ENCODE measurements at places on chromosomes 11 and 22.

DNA sequence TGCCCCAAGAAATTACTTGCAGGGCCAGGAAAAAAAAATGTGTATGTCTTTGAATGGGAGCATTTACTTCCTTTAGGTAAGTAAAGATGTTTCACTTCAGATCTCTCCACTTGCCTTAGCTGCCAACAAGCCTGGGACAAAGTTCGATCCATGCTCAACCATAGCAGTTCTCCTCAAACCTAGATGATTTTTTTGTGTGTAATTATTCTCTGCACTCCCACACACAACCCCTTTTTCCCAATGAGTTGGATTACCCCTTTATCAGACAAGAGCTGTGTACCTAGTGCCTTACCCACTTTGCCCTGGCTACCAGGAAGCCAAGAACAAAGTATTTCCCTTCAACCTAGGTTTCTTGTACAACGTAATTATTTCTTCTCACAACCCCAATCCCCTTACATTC lies 35.6 kb downstream of the TPBGL start:
- DNase-seq = no peak

DNA sequence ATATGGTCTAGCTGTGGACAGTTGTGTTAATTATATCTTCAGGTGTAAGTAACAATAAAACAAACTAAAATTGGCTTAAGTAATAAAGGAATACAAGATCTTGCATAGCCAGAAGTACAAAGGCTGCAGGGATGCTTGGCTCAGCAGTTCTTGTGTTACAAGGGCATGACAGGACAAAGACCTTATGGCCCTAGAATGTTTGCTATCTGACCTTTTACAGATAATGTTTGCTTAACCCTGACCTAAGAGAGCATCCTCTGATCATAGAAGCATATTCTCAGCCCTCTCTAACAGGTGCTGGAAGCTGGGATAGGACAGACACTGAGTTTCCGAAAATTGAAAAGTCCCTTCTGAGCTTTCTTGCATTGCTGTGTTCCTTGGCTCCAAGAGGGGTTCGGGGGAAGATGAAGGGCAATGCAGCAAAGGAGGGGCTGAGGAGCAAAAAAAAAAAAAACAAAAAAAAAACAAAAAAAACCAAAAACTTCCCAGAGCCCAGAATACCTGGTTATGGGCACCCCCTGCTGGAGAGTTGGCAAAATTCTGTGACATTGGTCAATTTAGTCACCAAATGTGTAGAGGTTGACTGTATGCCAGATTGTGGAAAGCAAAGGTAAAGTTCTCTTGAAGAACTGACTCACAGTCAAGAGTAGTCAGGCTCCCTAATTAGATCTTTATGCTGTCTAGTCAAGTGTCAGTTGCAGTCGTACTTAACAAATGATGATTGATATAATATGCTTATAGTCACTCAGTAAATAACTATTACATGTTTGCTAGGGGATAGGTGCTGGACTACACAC lies 10.4 kb upstream of the HIKESHI start:
- no peak for DNase-seq

- no peak for DNase-seq
These were observed 1477.9 kb downstream of the TBC1D22A start for GRCh38 chr22:48240148-48240934.

GRCh38 chr11:75543806-75544205 lies 18.1 kb upstream of the GDPD5 start:
- no peak for DNase-seq

GRCh38 chr22:43387815-43388214 lies 24.0 kb upstream of the MPPED1 start:
- no peak for DNase-seq

DNA sequence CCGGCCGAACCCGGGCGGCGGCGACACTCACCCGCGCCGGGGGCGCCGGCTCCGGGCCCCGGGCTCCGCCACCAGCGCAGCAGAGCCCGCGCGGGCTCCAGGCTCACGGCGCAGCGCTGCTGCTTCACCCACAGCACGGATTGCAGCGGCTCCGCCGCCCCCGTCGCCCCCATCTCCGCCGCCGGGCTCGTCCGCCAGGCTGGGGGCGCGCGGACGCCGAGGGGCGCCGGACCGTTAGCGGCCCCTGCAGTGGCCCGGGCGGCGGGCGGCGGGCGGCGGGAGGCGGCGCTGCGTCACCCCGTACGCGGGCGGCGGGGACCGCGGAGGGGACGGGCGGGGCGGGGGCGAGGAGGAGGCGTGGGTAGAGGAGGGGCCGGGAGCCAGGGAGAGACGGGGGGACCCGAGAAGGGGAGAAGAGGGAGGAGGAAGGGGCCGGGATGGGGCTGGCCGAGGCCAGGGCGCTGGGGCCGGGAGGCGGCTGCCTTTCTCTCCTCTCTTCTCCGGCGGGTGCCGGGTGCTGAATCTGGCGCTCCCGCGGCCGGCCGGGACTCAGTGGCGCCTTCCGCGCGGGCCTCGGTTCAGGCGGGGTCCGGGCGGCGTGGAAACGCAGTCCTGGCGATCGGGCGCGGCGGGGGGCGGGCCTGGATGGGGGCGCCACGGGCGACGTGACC lies at the start of gene CERK:
TSS of gene CERK (minus strand) at position 277 of the 671 bp plus-strand sequence. CDS start at position 173, 104 bp downstream.
- peak; percentile 62 for DNase-seq

DNA sequence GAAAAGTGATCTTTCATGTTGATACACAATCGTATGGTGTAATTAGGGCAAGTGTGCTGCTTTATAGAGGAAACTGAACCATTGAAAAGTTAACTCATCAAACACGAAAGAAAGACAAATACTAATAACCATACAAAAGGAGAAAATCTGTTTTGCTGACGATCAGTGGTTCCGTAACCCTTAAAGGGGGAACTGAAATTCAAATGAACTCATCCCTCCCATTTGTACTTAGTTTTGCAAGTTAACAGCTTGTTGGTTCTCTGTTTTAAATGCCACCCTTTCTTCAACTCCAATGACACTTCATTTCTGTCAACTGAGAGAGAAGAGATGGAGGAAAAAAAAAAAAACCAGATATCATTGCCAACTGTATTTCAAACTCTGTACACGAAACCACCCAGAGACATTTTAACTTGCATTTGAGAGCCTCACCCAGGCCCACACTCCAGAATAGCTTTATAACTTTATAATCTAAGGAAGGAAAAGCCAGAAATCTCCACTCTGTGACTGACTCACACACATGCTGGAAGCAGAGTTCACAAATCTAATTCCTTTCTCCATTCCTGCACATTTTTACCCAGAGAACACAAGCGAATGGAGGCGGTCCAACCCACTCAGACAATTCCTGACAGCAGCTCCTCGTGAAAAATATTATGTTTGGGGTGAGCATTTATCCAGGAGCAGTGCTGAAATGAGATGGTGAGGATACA lies 17.4 kb upstream of the CSNK2A3 start:
- no peak for DNase-seq

DNA sequence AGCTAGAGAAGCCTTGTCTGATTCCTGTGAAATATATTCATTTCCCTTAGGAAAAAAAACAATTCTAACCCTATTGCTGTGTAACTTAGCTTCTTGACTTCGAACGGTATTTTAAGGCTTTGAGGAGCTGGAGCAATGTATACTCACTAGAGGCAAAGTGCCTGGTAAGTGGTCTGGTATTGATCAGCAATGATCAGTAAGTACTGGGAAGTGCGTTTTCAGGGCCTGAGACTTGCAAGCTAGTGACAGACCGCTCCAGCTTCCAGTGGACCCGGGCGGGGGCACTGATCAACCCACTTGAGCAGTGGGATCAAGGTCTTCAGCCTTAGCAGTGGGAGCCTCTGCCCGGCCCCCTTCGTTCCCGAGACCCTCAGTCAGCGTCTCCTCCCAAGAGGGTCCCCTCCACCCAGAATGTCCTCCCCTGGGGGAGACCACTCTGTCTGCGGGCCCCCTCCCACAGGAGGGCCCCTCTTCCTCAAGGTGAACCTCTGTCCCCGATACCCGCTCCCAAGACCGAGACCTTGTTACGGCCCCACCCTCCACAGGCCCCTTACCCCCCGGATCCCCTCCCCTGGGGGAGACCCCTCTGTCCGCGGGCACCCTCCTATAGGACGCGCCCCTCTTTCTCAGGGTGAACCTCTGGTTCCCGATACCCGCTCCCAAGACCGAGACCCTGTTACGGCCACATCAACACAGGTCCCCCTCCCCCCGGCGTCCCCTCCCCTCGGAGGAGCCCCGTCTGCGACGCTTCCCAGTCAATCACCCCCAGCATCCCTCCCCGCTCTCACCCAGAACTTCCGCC lies 452 bp upstream of the ATXN10 start:
- no peak for DNase-seq

DNA sequence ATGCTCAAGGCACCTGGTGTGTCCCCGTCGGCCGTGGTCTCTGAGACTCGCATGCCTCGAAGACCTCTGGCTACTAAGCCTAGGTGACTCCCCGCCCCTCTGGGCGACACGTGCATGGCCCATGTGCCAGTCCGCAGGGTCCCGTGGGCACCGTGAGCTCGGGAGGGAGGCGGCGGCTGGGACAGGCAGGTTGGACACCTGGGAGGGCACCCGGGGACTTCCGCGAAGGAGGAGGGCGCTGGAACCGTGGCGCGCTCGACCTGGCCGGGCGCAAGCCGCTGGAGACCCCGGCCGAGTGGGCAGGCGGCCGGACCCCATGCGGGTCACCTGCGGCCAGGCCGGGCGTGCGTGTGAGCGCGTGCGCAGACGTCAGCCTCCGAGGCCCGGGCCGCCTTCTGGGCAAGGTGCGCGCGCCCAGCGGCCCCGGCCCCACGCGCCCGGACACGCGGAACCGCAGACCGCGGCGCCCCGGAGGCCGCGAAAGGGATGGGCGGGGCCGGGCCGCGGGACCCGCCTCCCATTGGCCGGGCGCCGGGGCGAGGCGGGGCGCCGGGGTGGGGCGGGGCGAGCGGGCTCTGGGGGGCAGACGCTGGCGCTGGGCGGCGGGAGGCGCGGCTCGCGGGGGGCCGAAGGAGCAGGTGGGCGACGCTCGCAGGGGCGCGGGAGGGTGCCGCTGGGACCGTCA lies 579 bp upstream of the RASD2 start:
- no peak for DNase-seq

GRCh38 chr11:68302670-68303069 lies 9.7 kb upstream of the LRP5 start:
- no peak for DNase-seq

- no peak for DNase-seq
These were observed 34.4 kb downstream of the PRDM11 start for GRCh38 chr11:45180848-45181192.

DNA sequence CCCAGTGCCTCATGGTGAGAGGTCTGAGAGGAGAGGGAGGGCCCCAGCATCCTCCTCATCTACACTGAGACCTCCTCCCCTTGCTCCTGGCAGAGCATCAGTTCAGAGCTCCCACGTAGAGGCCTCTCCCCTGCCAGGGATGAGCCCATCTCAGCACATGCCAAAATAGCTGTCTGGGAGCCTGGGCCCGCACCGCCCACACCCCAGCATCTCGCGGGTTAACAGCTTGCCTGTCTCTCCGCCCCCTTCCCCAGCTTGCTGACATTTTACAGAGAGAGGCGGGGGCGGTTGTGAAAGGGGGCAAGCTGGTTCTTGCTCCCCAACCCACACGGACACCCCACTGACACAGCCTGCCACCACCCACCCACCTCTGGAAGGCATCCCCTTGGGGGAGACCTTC lies 6.4 kb downstream of the DGKZ start:
- no peak for DNase-seq

DNA sequence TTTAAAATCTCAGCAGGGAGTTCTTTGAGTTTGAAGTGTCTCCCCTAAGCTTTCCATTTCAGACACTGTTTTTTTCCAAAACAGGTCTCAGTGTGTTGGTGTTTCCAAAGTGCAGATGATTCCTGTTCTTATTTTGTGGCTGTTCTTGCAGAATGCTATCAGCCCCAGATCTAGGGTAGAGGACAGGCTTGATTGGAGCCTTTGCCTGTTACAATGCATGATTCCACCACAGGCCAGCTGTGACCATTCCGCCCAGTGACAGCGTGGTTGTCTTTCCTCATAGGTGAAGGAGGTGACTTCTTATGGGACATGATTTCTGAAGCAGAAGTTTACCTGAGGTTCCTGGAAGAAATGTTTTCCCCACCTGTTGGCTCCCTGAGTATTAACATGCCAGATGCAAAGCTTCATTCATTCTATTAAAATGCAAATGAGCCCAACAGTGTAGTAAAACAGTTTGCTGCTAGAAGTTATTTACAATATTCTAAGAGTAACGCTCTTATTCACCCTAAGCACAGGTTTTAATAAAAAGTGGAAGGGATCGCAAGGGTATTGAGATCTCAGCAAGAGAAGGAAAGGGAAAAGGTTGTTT lies 36.9 kb upstream of the BIRC3 start:
- DNase-seq = no peak

GRCh38 chr11:121936781-121937447 lies 179.1 kb downstream of the BLID start:
- no peak for DNase-seq

DNA sequence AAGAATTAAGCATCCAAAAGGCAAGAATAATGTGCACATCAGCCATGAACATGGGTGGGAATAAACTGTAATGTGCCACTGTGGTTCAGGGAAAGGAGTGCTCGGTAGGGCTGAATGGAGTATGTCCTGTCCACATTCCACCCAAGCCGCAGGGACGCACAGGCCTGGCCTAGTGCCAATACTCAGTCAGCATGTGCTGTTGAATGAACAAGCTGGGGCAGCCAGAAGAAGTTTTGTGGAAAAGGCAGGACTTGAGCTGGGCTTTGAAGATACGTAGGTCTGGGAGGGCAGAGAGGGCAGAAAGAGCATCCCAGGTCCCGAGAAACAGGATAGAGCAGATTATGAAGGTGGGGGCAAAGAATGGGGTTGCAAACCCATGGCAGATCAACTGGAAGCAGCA lies 60.0 kb upstream of the PLET1 start:
- peak; percentile 33 for DNase-seq

- no peak for DNase-seq
These were observed 33.4 kb downstream of the ANO3 start for GRCh38 chr11:26365284-26365683.

DNA sequence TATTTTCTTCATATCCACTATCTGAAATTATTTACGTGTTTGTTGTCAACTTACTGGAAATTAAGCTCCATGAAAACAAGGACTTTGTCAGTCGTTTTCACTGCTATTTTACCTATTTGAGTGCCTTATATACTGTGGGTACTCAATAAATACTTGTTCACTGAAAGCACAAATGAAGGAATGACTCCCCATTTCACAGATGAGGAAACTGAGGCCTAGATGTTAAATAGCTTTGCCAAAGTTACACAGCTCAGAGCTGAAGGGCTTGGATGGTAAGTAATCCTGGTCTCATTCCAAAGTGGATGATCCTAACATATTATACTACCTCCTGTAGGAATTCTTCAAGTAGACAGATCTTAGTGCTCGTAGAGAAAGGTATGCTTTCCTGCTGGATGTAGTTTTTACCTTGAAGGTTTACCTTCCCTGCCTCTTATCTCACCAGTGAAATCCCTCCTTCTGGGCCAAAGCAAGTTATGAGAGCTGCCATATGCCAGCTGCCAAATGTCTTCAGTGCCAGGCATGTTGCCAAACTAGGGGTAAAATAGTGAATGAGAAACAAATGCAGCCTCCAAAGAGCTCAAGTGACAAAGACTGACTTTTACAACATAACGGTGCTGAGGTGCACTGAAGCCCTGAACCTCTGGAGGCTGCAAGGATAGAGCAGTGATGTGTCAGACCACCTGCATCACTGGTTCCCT lies 129.7 kb downstream of the TRIM44 start:
- DNase-seq = no peak

Data from lower leg skin (tissue), 4 donors.